ENCODE measurements at places on chromosomes 5 and 9.

DNA sequence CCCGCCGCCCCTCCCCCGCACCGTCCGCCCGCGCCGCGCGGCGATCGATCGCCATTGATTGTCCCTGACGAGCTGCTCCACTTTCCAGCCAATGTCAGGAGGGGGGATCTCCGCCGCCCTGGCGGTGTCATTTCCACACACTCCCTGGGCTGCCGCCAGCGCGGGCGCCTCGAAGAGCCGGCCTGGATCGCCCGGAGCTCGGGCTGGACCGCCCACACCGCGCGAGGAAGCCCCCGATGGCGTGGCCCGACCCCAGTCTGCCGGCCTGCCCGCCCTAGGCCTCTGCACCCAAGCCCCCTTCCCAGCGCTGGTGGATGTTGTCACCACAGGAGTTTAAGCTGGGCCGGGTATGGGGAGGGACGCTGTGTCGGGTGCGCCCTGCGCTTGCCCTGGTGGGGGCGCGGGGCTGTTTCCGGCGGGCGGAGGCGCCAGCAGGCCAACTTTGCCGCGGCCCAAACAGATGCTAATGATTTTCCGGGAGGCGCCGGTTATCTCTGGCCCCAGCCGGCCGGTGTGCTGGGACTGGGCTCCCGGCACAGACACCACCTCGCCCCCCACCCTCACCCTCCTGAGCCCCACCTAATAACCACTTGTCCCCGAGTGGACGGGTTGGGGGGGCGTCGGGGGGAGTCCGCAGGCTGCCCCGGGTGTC, 10.6 kb upstream of the CXXC5 start:
- DNase-seq, result peak; percentile 94

GRCh38 chr9:78695519-78695918, 398.6 kb downstream of the PSAT1 start:
- DNase-seq, result no peak

GRCh38 chr5:6714226-6715041, 1.2 kb downstream of the TENT4A start:
- DNase-seq, result no peak

DNA sequence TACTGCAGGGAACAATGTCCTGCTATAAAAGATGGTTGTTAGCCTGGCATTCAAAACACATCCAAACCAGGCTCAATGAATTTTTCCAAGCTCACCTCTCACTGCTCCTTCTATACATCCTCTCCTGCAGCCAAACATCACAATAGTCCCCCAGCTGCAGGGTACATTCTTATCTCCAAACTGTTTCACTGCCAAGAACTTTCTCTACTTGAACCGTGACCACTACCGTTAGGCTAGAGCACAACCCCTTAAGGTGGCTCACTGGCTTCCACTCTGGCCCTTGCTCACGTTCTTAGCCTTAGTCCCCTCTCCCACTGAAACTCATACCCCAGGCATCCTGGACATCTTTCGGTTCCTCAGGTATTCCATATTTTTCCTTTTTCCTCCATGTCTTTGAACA, 29.0 kb upstream of the ANXA6 start:
- no peak for DNase-seq

DNA sequence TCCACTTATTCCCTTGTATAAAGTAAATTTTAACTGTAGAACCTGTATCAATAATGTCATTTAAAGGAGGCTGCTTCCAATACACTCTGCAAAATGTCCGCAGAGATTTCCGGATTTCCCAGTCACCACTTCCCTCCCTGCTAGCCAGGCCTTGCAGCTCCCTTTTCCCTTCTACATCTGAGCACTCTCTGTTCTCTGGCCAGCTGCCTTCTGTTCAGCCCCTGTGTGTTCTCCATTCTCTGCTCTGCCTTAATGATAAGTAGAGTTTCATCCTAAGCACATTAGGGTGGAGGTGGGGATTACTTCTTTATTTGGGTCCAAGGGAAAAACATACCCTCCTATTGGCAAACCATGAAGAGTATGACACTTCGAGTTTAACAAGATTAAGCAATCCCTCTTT, 719.6 kb upstream of the WWC1 start:
- DNase-seq, result no peak

DNA sequence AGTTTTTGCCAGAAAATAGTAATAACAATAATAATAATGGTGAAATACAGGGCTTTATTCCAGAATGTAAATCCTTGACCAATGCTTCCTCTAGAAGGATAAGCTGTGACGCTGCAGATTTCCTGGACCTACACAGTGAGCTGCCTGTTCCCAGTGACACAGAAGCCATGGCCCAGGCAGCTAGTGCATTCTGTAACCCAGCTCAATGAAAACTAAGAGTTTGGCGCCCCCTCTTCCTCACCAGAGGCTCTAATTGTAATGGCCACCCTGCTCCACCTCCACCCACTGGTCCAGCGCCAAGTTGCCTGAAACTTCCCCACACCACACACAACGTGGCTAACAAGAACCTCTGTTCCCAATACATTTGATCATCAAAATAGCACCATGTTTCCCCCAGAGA, 248.1 kb downstream of the CETN3 start:
- DNase-seq, result no peak

DNA sequence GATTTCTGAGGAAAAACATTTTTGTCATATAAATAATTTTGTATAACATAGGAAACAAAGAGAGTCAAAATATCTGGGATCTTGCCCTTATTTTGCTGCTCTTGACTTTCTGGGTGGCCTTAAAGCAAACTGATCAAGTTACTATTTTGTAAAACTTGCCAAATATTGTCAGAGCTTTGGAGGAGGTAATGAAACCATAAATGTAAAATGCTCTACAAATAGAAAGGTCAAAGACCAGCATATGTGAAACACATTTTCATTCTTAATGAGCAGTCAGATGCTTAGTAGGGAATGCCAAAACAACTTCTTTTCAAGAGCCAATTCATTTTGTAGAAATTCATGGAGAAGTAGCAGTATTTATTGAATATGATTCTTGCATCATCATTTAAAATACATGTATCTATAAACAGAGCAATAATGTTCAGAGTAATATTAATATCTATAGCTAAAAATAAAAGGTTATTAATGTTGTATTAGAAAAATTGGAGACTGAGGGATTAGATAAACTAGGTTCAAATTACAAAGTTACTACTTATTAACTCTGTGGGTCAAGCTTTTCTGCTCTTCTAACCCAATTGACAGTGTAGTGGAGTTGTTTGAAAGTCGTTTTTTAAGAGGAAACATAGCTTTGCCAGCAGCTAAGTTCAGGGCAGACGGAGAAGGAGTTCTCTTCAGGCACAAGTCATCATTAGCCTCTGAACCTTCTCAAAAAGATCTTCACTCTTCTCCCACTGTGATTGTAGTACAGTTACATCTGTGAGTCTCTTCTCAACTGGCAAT, 2053.1 kb downstream of the EFNA5 start:
- DNase-seq, result peak; percentile 30

GRCh38 chr5:159216454-159216853, 7.1 kb upstream of the RNF145 start:
- DNase-seq, result no peak

- DNase-seq, result no peak
Measured at GRCh38 chr5:80185095-80185494, 70.8 kb downstream of the SERINC5 start.

GRCh38 chr5:126395605-126396004, 27.6 kb upstream of the GRAMD2B start:
- DNase-seq, result no peak

All from muscle of arm (tissue), 14 donors.